ENCODE measurements at places on chromosomes 1 and 21. TPM values are rescaled to one million over a fixed set of nuclear protein-coding genes. Genes with fewer than 3 reads are reported as not detected.

Gene CD34
- total RNA-seq = 0.96 TPM

Gene PALMD
- total RNA-seq = 1.5 TPM

Gene ATAD3B
- 15.9 TPM for total RNA-seq

Gene C8A
- total RNA-seq = not detected

Gene SLC2A5
- 6.9 TPM for total RNA-seq

Gene SFN
- total RNA-seq = not detected

Gene CNIH3
- total RNA-seq = 21.0 TPM
